ENCODE measurements at places on chromosomes 6 and 20. TPM values are rescaled to one million over a fixed set of nuclear protein-coding genes. Genes with fewer than 3 reads are reported as not detected.
A peak's percentile ranks its signal among the peaks of the same experiment; 100 is the strongest.

- no peak for DNase-seq
Measured at GRCh38 chr6:118203545-118203944, 296.5 kb downstream of the SLC35F1 start.

DNA sequence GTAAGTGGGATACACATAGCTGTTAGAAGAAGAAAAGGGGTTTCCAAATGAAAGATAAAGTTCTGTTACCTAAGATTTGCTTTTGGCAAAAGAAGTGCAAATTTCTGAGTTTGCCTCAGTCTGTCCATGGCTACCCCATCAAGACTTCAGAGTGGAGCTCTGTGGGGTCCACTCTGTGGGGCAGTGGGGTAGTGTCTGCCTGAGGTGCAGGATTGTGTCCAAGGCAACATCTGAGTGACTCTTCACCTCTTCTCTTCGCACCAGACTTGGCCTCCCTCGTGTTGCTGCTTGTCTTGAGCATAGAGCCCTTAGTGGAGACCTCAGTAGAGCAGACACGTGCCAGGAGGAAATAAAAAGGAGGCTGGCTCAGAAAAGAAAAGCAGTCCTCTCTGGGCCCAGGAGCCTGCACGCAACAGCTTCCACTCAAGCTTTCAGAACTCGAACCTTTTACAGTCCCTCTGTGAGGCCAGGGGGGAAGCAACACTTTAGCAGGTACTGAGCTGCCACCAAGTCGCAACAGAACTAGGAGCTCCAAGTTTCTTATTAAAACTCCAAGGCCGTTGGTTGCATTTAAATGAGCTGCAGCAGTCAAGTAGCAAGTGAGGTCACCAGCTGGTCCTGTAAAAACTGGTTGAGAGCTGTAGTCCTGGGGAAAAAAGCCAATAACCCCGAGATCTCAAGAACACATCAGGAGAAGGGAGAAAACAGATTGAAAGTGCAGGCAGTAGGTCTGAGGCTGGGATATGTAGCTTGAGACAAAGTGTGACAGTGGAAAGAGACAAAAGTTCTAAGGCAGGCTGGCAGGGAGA lies 413.5 kb downstream of the CDC5L start:
- DNase-seq = no peak

Gene ASIP
- 18.9 TPM for total RNA-seq

Gene TNFRSF6B
- total RNA-seq = 0.32 TPM

DNA sequence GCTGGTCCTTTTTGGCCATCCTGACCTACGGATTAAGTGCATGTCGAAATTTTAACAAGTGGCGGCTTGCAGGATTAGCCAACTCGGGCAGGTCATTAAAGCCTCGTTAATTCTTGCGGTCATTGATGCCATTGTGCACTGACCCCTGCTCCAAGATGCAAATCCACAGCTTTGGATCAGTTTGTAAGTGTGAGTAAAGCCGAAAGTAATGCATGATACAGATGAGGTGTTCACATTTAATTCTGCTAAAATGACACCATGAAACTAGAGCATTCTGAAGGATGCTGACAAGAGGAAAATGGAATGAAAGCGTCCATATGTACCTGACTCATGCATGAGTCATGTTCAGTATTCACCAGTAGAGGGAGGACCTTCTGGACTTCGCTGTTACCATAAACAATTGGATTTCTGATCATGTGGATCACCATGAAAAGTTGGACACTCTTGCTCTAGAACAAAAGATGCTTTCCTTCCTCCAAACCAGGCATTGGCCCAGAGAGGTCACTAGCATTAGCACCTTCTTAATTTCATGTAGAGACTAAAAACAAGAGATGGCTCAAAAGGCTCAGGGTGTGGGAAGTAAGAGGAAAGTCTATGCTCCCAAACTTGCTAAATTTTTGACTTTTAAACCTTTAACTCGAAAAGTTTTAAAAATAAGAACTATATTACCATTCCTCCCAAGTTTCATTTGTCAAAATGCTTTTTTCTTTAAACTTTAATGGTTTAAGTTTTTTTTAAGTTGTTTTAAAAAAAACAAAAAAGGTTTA lies 48.0 kb downstream of the MUC22 start:
- no peak for DNase-seq

DNA sequence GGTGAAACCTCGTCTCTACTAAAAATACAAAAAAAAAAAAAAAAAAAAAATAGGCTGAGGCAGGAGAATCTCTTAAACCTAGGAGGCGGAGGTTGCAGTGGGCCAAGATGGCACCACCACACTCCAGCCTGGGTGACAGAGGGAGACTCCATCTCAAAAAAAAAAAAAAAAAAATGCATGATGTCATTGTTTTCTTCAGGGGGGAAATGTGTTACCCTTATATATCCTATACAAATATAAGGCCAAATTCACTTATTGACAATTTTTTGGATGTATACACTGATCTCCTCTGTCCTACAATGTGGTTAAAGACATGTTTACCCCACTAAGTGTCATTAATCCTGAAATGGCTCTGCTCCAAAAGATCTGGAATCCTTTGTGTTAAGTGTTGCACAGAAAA lies 73.1 kb downstream of the TPBG start:
- no peak for DNase-seq

- no peak for DNase-seq
Measured at GRCh38 chr6:105892577-105893262, 193.4 kb upstream of the PRDM1 start.

DNA sequence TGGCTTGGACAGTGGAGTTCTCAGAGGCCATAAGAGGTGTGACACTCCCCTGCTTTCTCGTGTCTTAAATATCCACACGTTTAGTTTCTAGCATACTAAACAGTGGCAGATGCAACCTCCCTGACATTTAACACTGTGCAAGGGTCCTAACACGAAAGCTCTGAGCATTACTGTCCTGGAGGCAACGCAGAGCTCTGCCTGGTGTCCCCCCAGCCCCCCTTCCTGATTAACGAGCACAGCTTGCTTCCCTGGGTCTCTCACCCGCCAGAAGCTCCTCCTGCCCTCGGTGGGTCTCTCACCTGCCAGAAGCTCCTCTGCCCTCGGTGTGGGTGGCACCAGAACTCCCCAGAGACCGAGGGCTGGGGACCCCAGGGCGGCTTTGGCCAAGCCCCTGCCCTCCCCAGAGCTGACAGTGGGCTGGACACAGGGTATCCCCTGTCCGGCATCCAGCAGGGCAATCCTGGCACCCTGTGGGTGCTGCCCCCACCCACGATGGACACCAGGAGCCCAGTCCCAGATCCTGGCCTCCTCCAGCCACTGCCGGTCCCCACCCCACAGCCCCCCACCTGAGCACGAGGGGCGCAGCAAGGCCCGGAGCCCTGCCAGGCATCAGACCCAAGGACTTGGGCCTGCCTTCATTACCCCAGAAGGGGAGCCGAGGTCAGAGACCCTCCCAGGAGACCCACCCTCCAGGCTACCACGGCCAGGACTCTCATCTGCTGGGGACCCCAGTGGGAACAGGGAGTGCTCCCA lies 12.4 kb upstream of the KCNQ2 start:
- DNase-seq = no peak

DNA sequence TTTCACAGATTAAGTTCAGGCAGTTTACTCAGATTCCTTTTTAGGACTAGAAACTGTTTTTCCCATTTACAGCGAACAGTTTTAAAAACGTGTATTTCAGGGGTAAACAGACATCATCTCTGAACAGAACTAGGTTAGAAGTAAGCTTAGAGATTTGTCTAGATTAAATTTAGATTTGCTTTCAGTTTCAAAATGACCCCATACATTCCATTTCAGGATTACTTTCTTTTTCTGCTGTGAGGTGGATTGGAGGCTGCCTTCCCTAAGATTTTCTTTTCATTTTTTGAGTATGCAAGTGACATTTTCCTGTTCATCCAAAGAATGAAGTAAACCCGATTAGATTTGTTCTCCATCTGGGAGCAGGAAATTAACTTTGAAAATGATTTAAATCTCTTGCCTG lies 747.2 kb downstream of the KHDRBS2 start:
- no peak for DNase-seq

Gene HRH3
- not detected for total RNA-seq

Gene GTSF1L
- total RNA-seq = not detected

Gene LAMP5
- total RNA-seq = not detected

DNA sequence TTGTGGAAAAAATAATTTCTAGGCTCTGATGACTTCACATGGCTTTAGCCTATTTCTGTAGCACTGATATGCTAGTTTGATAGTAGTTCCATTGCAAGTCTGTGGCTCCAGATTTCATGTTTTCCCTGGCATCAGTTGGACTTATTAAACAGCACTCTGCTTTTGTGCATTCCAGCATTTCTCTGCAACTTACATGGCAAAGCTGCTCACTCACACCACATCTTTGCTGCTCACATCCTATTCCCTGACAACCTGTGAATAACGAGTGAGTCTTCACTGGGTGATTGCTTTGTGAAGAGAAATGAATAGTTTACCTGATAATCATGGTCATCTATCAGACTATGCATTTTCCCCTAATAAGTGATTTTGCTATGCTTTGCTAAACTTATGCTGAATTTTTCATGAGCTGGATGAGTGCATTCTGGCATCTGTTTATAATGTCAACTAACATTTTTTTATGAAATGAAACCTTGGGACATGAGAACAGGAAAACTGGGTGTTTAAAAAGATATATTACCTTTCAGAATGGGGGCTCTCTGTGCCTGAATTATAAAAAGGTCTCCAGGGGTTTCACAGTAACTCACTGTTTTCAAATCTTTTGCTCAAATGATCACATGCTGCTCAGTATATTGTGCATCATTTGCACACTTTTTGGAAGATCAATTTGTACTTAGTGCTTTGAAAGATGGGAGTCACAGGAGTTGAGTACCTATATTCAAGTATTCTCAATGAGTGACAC lies 301.8 kb downstream of the TBC1D32 start:
- DNase-seq = no peak

DNA sequence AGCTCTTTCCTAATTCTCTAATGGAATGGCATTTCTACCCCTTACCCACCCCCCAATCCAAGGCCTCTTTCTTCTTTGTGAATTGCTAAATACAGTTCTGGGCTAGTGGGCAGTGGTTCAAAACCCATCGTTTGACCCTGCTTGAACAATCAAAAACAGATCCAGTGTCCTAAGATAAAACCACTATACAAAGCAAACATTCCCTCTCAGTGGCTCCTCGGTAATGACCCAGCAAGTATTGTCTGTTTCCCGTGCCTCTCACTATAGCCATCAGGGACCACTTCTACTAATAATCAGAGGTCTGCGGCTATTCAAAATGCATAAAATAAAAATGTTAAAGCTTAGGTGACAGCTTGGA lies 143.5 kb upstream of the AKAP12 start:
- no peak for DNase-seq

- no peak for DNase-seq
Measured at GRCh38 chr20:64090165-64090564, 6.0 kb upstream of the LKAAEAR1 start.

Gene SLC16A10
- total RNA-seq = 8.6 TPM

Gene OR12D3
- not detected for total RNA-seq

Gene RREB1
- total RNA-seq = 34.2 TPM

Gene PDE10A
- total RNA-seq = 11.6 TPM

GRCh38 chr6:71887744-71888230 lies 1.4 kb downstream of the RIMS1 start:
- no peak for DNase-seq

DNA sequence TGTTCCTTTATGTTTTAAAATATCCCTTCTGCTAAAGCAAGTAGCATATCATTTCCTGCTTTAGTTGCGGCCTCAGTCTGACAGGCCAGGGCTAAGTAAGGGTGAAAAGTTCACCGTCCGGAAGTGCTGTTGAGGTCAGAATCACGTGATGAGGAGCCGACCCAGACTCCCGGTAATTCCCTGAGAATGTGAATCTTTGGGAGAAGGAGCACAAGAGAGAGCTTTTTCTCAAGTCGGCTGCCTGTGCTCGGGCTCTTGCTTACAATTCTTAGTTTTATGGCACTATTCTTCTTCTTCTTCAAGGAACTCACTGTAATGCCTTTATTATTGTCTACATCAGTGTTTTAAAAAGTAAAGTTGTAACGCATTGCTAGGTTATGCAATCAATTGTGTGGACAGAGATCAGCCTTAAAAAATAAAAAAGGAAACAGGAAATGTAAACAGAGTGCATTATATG lies 309.3 kb downstream of the PRL start:
- DNase-seq = peak; percentile 63

Gene KHDRBS2
- not detected for total RNA-seq

DNA sequence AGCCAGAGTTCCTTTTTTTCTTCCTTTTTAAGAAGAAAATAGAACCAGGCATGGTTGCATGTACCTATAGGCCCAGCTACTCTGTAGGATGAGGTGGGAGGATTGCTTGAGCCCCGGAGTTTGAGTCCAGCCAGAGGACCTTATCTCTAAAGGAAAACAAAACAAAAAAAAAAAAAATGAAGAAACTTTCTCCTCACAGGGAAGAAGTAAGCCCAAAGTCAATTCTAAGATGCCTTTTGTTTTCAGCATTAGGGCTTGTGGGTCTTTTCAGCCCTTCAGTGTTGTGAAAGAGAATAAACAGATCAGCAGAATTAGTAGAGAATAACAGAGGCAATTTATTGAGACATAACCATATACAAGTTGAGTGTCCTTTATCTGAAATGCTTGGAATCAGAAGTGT lies 26.8 kb downstream of the ZNF451 start:
- DNase-seq = no peak

- no peak for DNase-seq
Measured at GRCh38 chr20:25469558-25469957, 62.1 kb downstream of the GINS1 start.

DNA sequence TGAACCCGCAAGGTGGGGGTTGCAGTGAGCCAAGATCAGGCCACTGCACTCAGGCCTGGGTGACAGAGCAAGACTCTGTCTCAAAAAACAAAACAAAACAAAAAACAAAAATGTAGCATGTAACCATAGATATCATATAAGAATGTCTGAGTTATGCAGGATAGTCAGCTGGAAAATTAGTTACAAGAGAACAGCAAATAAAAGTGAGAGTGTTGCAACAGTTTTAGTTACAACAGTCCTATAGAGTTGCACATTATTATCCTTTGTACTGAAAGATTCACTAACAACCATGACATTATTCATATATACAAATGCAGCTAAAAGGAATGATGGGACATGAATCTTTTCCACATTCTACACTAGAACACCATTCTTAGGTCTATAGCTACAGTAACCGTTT lies 16.4 kb downstream of the RNF24 start:
- DNase-seq = no peak

GRCh38 chr6:105862936-105863607 lies 223.1 kb upstream of the PRDM1 start:
- DNase-seq = no peak

DNA sequence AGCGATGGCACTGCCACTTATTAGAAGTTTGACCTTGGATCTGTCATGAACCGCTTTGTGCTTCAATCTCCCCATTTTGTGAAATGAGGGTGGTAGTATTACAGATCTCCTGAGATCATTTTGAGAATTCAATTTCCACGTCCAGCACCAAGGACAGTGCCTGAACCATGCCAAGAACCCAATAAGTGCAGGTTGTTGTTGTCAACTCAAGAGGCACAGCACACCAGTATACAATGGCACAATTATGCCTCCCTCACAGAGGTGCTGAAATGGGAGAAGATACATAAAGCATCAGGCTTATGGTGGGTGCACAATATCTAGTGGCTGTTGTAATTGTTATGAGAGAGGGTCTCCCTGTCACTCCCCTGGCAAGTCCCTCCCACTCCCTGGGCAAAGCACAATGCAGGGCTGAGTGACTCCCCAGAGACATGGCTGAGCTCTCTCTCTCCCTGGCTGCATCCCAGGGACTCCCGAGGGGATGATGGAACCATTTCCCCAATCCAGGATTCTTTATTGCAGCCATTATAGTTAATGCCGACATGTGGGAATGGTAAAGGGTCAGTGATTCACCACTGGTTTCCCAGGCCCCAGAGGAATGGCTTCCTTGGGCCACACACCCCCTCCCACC lies 78.7 kb downstream of the CDH22 start:
- DNase-seq = no peak

Gene R3HDML
- not detected for total RNA-seq
